Left renal cortex interstitium (tissue), 4 donors: ENCODE measurements at places on chromosomes 5 and 9. TPM values are rescaled to one million over a fixed set of nuclear protein-coding genes. Genes with fewer than 3 reads are reported as not detected.

GRCh38 chr5:163489745-163490075, 15.7 kb upstream of the MAT2B start:
- no peak for DNase-seq

GRCh38 chr9:107693625-107694326, 204.2 kb upstream of the KLF4 start:
- no peak for DNase-seq

- no peak for DNase-seq
These were observed 48.7 kb downstream of the PIK3R1 start for GRCh38 chr5:68264024-68264956.

DNA sequence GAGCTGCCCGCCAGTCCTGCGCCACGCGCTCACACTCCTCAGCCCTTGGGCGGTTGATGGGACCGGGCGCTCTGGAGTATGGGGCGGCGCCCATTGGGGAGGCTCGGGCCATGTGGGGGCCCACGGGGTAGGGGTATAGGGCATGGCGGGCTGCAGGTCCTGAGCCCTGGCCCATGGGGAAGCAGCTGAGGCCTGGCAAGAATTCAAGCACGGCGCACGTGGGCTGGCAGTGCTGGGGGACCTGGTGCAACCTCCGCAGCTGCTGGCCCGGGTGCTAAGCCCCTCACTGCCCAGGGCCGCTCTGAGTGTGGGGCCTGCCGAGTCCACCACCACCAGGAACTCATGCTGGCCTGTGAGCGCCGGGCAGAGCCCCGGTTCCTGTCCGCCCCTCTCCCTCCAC, 229.6 kb upstream of the ZNF608 start:
- DNase-seq: no peak

- DNase-seq: no peak
These were observed 142.1 kb upstream of the POU5F2 start for GRCh38 chr5:93883459-93883858.

DNA sequence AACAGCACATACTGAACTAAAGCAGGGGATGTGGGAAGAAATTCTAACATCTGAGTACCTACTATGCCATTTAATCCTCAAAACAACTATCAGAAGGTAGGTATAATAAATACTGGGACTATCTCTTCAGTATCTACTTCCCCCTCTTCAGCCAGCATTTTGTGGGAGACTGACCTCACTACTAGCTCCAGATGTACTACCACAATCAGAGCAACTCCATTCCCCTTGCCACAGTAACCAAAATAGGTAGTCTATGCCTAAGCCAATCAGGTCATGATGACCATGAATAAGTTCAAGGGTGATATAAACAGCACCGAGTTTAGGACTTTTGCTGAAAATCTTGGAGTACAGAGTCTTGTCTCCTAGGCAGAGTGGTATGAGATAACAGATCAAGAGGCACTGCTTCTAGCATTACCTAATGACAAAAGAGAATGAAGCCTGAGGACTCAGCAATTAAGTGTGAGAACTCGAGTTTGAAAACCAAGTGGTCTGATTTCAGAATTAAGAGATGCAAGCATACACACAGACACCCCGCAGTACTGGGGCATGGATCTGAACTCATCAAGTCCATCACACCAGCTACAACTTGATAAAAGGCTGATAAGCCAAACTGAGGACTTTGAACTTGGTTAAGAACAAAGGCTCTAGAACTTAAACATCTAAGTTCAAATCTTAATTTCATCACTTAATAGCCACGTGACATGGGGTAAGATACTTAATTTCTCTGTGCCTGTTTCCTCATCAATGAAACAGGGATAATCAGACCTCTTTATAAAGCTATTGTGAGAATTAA, 9.7 kb downstream of the FNIP1 start:
- no peak for DNase-seq

DNA sequence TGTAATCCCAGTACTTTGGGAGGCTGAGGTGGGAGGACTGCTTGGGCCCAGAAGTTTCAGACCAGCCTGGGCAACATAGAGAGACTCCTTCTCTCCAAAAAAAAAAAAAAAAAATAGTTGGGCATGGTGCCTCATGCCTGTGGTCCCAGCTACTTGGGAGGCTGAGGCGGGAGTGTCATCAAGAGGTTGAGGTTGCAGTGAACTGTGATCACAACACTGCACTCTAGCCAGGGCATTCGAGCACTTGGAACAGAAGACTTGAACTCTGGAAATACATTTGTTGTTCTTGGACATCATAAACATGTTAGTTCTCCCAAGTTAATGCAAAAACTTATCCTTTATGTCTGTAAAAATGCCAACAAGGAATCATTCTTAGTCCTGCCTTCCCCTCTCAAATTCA, 29.6 kb downstream of the EHMT1 start:
- no peak for DNase-seq

GRCh38 chr9:101311758-101312420, 72.9 kb downstream of the BAAT start:
- peak; percentile 25 for DNase-seq

GRCh38 chr5:6899221-6899620, 186.0 kb downstream of the TENT4A start:
- DNase-seq: no peak

PRR7 gene
- polyA plus RNA-seq: 2.7 TPM

FOXD4 gene
- polyA plus RNA-seq: 0.96 TPM
